ENCODE measurements at places on chromosomes 5 and 9. TPM values are rescaled to one million over a fixed set of nuclear protein-coding genes. Genes with fewer than 3 reads are reported as not detected.

GRCh38 chr9:113592876-113593575, 129.5 kb downstream of the RGS3 start:
- no peak for DNase-seq

The SNAPC3 gene
- 27.2 TPM for total RNA-seq

The PTPDC1 gene
- total RNA-seq = 8.7 TPM

The PROB1 gene
- total RNA-seq = 3.8 TPM

Data from kidney (tissue), 22 donors.